ENCODE measurements at places on chromosomes 1 and 21.

- no peak for DNase-seq
These were observed 16.5 kb downstream of the CACNA1E start for GRCh38 chr1:181499825-181500224.

- DNase-seq = no peak
These were observed 7.8 kb downstream of the PIK3CD start for GRCh38 chr1:9659328-9659727.

DNA sequence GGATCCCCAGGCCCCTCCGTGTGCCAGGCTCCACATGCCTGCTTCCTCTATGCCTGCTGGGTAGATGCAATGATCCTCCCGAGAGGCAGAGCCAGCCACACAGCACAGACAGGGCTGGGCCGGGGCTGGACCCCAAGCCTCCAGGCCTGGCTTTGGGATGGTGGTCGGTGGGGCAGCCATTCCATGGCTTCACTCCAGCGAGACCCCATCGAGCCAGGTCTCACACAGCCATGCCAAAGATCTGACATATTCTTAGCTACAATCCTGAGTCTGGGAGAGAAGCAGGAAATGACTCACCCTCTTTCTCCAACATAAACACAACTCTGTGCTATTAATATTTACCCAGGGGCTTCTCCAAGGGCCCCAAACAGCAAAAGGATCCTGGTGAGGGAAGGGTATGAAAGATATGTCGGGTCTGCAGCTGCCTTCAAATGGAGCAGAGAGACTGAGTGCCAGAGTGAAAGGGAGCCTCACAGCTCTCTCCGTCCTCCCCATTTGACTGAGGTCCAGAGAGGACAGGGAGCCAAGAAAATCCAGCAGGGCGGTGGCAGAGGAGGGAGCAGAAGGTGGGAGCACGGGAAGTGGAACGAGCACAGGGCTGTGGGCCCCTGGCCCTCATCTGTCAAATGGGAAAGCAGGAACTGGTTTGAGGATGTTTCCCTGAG is 639.5 kb downstream of the MATN1 start:
- no peak for DNase-seq

GRCh38 chr1:38444770-38445442 is 398.3 kb upstream of the POU3F1 start:
- DNase-seq = no peak

- no peak for DNase-seq
These were observed 14.8 kb upstream of the SERINC2 start for GRCh38 chr1:31398246-31398645.

DNA sequence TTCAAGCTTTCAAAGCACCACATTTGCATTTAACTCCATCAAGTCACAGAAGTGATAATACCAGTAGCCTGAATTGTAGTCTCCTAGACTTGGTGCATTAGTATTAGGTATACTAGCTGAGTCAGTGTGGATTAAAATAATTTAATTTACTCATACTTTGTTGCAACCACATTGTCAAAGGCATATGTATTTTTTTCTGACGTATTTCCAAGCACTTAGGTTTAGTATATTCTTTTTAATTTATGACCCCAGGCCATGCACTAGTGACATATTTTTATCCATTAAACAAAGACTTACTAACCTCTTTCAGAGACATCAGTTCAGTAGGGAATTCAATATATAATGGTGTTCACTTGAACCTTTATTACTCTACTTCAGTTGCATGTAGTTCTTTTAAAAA is 1894.5 kb downstream of the NCAM2 start:
- DNase-seq = no peak

- no peak for DNase-seq
These were observed 277.1 kb upstream of the NCAM2 start for GRCh38 chr21:20721151-20721550.

- DNase-seq = no peak
These were observed 563.9 kb downstream of the NPHP4 start for GRCh38 chr1:5428351-5428750.

DNA sequence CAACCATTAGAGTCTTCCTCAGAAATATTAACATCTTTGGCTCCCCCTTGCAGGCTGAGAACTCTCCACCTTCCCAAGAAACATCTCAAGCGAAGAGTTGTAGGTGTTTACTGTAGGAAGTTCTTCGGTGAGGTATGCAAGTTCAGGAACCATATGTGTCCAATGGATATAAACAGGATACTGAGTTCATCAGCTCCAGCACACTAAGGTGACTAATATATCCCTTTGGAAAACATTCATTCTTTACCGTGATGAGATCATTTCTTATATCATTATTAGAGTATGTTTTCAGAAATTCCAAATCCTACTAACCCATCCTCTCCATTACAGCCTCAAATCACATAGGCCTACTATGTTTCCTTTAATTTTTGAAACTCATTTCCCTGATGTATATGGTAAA is 37.3 kb upstream of the PRMT6 start:
- no peak for DNase-seq

DNA sequence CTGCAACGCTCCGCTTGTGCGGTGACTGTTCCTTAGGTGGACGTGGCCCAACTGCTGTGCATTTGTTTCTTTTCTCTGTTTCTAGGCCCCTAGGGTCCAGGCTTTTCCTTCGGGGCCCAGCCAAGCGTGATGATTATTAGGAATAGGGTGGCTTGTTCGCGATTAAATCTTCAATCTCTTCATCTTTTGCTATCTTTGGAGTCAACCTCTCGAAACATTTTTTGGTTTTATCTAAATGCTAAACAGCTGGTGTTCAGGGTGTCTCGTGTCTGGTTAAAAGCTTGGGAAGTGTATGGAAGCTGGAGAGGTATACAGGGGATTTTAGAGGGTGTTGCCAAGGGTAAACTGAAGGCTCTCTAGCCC is 844 bp upstream of the PLD5 start:
- no peak for DNase-seq

- peak; percentile 91 for DNase-seq
These were observed 99.7 kb downstream of the NMNAT2 start for GRCh38 chr1:183318433-183318832.

DNA sequence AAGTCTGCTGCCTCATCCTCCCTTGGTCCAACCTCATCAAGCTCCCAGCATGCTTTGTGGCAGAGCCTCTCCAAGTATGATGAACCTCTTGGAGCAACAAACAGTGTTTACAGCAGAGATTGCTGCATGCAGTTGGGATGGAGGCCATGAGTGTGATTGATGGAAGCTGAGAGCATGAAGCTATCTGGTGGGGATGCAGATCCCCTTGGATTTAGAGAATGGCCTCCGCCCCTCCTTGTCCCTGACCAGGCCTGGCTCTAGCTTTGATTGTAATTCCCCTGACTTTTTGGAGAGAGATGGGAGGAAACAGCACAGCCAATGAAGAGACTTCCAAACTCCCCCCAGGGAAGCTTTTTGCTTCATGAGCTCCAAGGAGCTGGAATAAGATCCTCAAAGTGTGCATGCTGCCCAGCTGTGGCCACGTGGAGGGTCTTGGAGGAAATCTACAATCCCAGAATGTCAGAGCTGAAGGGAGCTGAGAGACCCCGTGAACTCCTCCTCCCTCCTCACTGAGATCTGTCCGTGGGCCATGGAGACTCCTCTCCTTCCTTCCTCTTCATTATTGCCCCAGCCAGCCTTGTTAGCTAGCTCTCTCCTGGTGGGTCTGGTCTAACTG is 165.3 kb upstream of the USP24 start:
- DNase-seq = no peak

GRCh38 chr1:73911849-73912248 is 286.1 kb downstream of the LRRIQ3 start:
- DNase-seq = no peak

DNA sequence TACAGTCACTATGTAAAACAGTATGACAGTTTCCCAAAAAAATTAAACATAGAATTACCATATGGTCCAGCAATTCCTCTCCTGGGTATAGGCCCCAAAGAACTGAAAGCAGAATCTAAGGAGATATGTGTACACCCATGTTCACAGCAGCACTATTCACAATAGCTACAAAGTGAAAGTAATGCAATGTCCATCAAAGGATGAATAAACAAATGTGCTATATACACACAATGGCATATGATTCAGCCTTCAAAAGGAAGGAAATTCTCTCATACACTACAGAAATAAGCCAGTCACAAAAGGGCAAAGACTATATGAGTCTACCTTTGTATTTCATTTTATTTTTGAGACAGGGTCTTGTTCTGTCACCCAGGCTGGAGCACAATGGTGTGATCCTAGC is 120.4 kb downstream of the TOMM20 start:
- DNase-seq = no peak

DNA sequence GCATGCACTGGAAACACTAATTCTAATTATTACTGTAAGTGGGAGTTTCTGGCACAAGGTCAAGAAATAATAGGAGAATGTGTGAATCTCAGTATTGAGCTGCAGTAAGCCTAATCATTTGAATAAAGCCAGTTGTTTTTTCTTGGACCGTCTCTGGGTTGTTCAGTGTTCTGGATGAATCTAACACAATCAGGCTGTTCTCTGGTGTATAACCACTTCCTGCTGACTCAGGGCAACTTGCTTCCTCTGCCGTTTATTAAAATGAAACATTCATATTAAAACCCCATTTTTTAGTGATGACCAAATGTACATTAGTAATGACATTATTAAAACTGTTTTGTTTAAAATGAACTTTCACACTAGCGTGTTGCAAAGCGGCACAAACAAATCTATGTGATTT is 273.1 kb upstream of the SNX7 start:
- DNase-seq = peak; percentile 54

DNA sequence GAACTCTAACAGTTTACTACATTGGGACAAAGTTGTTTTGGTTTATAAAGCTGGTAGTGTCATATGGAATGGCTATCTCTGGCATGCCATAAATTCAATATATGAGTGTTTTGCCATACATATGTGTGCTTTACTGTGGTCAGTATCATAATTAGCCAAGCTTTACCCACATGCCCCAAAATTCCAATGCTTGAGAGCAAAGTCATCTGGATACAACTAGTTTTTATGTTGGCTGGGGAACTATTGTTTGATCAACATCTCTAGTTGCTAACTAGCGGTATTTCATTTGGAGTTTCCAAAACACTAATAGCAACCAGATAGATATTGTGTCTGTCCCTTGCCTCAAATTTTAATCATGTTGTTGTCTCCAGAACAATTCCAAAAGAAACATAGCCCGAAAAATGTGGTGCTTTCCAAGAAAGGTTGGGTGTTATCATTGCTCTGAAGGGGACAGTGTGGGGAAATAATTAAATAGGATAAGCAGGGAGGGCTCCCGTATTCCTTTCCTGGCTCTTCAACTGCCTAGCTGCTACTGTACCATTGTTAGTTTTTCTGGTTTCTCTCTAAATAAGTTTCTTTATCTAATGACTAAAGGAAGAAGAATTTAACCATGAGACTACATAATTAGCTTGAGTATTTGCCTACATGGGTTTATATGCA is 136.1 kb downstream of the TGFB2 start:
- DNase-seq = no peak

GRCh38 chr1:26483980-26484379 is 11.7 kb downstream of the HMGN2 start:
- DNase-seq = no peak

DNA sequence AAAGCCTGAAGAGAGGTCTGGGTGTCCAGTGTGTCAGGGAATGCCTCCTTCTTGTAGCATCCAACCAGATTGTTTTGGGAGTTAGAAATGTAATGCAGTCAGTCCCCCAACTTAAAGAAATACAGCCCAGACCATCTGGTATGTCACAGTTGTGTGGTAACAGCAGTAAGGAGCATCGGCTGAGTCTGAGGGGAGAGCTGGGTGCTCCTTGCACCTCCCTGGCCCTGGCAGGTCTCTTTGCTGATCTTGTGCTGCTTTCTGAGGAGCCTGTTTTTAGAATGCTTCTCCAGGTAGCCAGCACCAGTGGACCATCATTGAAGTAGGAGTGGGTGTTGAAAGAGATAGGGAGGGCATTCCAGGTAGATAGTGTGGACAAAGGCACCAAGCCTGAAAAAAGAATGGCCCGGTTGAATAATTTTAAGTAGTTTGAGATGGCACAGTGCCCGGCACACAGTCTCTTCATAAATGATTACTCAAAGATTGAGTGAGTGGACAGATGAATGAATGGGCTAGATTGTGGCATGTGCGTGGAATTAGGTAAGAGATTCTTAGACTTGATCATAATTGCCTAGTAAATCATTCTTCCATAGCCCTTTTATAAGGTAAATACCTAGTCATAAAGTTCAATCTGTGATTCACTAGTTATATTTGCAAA is 46.5 kb downstream of the LAMC1 start:
- no peak for DNase-seq

- DNase-seq = no peak
These were observed 255.4 kb upstream of the IRF2BP2 start for GRCh38 chr1:234865171-234866006.

- DNase-seq = no peak
These were observed 10.1 kb upstream of the LRRC38 start for GRCh38 chr1:13523780-13524477.

DNA sequence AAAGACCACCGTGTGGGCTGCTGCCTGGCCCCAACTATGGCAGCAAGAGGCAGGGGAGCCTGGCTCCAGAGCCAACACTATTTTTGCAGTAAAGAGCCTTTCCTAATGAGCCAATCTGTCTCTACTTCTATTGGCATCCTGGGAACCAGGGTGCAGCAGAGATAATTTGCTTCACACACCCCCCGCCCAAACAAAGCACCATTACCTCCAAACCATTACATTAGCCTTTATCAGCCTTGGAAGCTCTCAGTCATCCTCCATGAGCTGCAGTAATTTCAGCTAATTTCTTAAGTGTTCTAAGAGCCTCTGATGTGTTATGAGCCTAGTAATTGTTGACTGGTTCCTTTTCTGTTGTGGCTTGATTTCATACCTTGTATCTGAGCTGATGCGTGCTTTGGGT is 21.6 kb downstream of the ARMH1 start:
- no peak for DNase-seq

DNA sequence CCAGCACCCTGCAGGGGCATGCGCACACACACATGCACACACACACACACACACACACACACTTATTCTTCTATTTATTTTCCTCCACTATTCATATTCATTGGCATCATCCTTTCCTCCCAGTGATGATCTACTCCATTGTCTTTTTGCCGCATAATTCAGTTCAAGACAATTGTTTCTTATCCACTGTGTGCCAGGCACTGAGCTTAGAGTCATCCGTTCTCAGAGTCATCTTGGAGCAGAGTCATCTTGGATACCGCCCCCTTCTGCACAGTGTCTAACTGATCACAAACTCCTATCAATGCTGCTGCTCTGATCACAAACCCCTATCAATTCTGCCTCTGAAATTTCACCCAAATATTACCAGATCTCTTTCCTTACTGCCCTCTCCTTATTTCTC is 102.8 kb upstream of the PROX1 start:
- no peak for DNase-seq

GRCh38 chr1:171913385-171913784 is 72.1 kb downstream of the DNM3 start:
- no peak for DNase-seq

Data from left lung (tissue), 14 donors.